ENCODE measurements at places on chromosomes 6 and 20. TPM values are rescaled to one million over a fixed set of nuclear protein-coding genes. Genes with fewer than 3 reads are reported as not detected.

The PCSK2 gene
- total RNA-seq, result not detected

The LMBRD1 gene
- 34.6 TPM for total RNA-seq

The BNIP5 gene
- not detected for total RNA-seq

The SLCO4A1 gene
- 4.7 TPM for total RNA-seq

- DNase-seq, result peak; percentile 77
Observed at GRCh38 chr6:73461537-73462350, at the start of gene MTO1. Gene MTO1 (plus strand): TSS chr6:73461737. CDS start chr6:73461855, 118 bp downstream.

- no peak for DNase-seq
Observed at GRCh38 chr6:89782222-89782621, 37.4 kb downstream of the MDN1 start.

DNA sequence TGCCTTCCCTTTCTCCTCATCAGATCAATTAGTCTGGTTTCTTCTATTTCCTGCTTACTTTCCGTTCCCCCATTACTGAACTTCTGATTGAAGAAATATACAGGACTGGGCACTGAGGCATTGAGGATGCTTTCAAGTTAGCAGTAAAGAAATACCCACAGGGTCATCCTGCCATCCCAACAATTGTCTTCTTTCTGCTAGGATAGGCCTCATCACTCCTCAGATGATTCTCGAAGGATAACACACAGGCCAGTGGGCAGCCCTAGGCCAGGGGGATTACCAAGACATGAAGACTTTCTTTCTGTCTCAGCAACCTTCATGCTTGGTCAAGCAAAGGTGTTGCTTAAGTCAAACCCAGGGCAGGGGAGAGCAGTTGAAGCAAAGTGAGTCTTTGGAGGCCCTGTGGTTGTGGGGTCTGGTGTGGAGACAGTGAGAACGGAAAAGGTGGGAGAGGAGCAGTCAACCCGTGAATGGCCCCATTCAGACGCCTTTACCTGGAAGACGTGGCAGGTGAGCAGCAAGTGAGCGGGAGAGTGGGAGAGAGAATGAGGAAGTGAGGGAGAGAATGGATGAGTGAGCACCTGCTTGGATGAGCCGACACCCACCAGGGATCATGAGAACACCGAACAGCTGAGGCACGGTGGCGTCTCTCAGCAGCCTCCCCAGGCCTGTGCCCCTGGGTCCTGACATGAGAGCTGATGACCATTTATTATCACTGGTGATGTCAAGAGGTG, 462.9 kb downstream of the PREX1 start:
- no peak for DNase-seq

GRCh38 chr6:33949877-33950435, 146.2 kb upstream of the MLN start:
- no peak for DNase-seq

- DNase-seq, result no peak
Observed at GRCh38 chr20:16063881-16064280, 509.4 kb downstream of the KIF16B start.

- no peak for DNase-seq
Observed at GRCh38 chr20:38132910-38133501, 32.1 kb downstream of the TGM2 start.

GRCh38 chr6:74899416-74899815, 306.4 kb downstream of the COL12A1 start:
- peak; percentile 63 for DNase-seq
